ENCODE measurements at places on chromosomes 4 and X. TPM values are rescaled to one million over a fixed set of nuclear protein-coding genes. Genes with fewer than 3 reads are reported as not detected.

DNA sequence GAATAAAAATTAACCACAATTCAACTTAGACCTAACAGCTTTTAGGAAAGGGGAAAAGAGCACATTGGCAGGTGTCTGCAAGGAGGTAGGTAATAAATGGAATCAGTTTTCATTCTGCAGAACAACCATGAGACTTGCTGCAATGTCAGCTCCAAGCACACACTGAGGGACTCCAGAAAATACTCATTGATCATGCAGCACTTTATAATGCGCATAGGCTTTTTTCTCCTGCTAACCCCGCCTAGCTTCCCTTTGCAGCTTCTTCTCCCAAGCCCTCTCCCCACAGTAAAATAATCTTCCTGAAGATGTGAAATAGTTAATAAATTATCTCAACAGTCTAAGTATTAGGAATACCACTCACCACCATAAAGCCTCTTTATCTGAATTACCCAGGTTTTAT, 36.9 kb downstream of the ANKRD17 start:
- H3K4me3 ChIP-seq = no peak overlapping the region
- H3K27me3 ChIP-seq = no peaks in the 10 kb centered on the region
- no peaks in the 10 kb centered on the region for H3K36me3 ChIP-seq
- no peaks in the 10 kb centered on the region for H3K4me1 ChIP-seq
- DNase-seq = peak; percentile 43

- H3K27me3 ChIP-seq = no peaks in the 10 kb centered on the region
- H3K4me1 ChIP-seq = peaks cover 76% of the 10 kb centered on the region
- no peak for DNase-seq
- H3K36me3 ChIP-seq = peaks cover 71% of the 10 kb centered on the region
These were observed 1.7 kb downstream of the CTBP1 start for GRCh38 chr4:1246901-1247863.

DNA sequence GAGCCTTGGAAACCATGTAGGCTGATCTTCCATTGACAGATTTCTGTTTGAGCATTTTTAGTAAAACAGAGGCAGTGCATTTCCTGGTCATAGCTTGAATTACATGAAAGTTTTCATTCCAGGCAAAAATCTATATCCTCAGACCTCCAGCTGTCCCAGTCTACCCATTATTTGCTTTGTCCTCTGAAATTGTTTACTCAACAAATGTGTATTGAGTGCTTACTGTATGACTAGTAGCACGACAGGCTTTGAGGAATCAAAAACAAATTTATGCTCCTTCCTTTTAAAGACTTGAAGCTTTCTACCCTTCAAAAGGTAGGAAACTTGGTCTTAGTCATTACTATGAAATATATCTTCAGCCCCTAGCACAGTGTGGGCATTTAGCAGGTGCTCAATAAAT, 307.9 kb upstream of the IGFBP7 start:
- H3K27me3 ChIP-seq = no peaks in the 10 kb centered on the region
- no peaks in the 10 kb centered on the region for H3K36me3 ChIP-seq
- no peak overlapping the region for H3K27ac ChIP-seq
- H3K4me1 ChIP-seq = no peaks in the 10 kb centered on the region
- DNase-seq = no peak

DNA sequence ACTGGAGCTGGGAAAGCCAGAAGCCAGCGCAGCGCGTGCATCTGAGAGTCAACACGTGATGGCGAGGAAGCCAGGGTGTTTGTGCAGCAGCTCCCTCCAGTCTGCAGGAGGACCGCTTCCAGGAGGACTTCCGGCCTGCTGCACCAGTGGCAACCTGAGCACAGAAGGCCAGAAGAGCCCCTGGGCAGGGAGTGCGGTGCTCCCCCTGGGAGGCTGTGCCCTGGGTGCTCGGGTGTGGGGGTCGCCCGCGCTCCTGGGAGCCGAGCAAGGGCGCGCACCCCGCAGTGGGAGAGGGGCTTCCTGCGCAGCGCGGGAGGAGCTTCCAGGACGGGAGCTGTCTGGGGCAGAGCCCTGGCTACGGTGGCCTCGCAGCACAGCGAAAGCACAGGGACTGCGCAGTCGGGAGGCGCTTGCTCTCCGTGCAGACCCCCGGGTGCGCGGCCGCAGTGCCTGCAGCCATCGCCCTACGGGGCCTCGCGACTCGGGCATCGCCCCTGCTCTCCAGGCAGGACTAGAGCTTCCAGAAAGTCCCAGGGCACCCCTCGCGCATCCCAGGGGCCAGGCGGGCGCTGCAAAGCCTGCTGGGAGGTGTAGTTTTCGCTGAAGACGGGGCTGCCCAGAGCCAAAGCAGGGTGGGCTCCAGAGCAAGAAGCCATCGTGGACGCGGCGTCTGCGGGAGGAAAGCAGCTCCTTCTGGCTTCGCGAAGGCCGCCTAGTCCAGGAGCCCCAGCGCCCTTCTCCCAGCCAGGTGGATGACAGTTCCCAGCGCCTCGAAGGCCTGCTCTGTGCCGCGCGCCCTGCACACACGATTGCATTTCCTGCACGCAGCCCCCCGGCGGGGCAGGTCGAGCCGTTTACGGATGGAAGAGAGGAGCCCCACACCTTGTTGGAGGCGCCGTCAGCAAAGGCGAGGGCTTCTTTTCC, 24.1 kb upstream of the WFS1 start:
- H3K4me1 ChIP-seq = peaks cover 15% of the 10 kb centered on the region
- H3K27ac ChIP-seq = peak overlapping the region; percentile 69
- DNase-seq = no peak
- peaks cover 8% of the 10 kb centered on the region for H3K27me3 ChIP-seq
- H3K4me3 ChIP-seq = peak overlapping the region; percentile 60
- H3K36me3 ChIP-seq = no peaks in the 10 kb centered on the region

DNA sequence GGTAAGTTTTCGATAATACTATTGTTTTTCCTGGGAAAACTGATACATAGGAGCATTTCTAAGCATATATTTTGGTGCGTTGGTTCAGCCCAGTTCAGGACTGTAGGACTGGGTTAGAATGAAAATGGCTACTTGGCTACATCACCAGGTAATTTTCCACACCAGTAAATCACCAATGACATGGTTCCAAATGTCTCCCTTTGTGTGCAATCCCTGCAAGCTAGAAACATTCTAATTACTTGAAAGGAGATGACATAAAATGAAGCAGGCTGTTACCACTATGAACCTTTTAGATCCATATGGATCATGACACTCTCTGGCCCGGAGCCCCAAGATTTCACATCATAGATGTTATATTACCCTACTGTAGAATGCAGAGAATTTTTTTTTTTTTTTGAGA, 577.4 kb upstream of the FTHL17 start:
- no peak for DNase-seq
- no peak overlapping the region for H3K4me3 ChIP-seq
- peaks cover 2% of the 10 kb centered on the region for H3K27me3 ChIP-seq
- no peaks in the 10 kb centered on the region for H3K36me3 ChIP-seq
- no peak overlapping the region for H3K27ac ChIP-seq
- H3K4me1 ChIP-seq = no peaks in the 10 kb centered on the region

GRCh38 chrX:84710611-84711010, 208.4 kb upstream of the HDX start:
- H3K4me1 ChIP-seq = no peaks in the 10 kb centered on the region
- H3K27me3 ChIP-seq = no peaks in the 10 kb centered on the region
- no peak overlapping the region for H3K27ac ChIP-seq
- no peak overlapping the region for H3K4me3 ChIP-seq
- H3K36me3 ChIP-seq = no peaks in the 10 kb centered on the region

DNA sequence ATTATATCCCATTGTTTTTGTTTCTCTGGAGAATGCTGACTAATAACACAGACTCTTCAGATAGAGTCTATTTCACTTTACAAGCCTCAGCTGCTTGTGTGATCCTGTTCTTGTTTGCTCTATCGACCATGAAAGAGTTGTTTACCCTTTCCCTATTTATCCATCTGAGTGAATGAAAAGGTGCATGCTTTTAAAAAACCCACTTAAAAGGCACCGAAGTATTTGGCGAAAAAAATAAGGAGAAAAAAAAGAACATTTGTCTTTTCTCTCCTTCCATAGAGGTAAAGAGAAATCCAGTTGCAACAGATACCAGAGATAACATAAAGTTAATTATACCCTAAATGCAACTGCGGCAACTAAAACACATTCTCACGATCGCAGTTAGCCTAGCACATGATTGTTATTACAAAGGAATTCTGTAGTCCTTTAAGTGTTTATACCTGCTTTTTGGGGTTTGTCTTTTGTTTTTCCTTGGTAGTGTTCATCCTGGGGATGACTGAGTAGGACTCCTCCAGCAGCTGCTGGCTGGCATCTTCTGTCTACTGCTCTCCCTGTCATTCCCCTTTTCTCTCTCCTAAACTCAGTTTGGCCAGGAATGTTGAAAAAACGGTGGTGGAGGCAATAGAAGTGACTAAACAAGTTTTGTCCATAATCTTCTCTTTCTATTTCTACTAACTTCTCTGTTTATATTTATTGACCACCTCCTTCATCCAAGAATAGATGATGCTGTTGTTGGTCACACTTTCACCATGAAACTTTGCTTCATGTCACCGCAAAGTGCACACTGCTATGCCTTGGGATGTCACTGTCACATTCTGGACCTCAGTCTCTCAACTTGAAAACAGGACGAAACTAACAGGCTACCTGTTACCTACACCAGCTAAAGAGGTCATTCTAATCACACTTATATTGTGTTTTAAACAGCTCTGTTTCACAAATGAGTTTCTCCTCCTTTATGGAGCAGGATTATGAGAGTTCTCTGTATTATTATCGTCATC, 41.9 kb upstream of the FRAS1 start:
- H3K27me3 ChIP-seq = no peaks in the 10 kb centered on the region
- no peak overlapping the region for H3K4me3 ChIP-seq
- DNase-seq = no peak
- H3K36me3 ChIP-seq = no peaks in the 10 kb centered on the region
- H3K27ac ChIP-seq = no peak overlapping the region

GRCh38 chr4:111923786-111924185, 221.5 kb upstream of the FAM241A start:
- no peak overlapping the region for H3K27ac ChIP-seq
- no peak for DNase-seq
- H3K4me3 ChIP-seq = no peak overlapping the region
- H3K36me3 ChIP-seq = no peaks in the 10 kb centered on the region
- H3K27me3 ChIP-seq = no peaks in the 10 kb centered on the region

GRCh38 chr4:158826882-158827281, 58.1 kb downstream of the FNIP2 start:
- DNase-seq = no peak
- peaks cover 4% of the 10 kb centered on the region for H3K4me1 ChIP-seq
- no peak overlapping the region for H3K27ac ChIP-seq
- H3K36me3 ChIP-seq = no peaks in the 10 kb centered on the region
- H3K27me3 ChIP-seq = no peaks in the 10 kb centered on the region
- H3K4me3 ChIP-seq = no peak overlapping the region

- peaks cover 52% of the 10 kb centered on the region for H3K27me3 ChIP-seq
- peak overlapping the region; percentile 58 for H3K4me3 ChIP-seq
- peaks cover 16% of the 10 kb centered on the region for H3K4me1 ChIP-seq
- no peaks in the 10 kb centered on the region for H3K36me3 ChIP-seq
These were observed 1.9 kb downstream of the NPNT start for GRCh38 chr4:105896984-105897775.

GRCh38 chr4:90792696-90793095, 665.5 kb downstream of the CCSER1 start:
- H3K27me3 ChIP-seq = no peaks in the 10 kb centered on the region
- no peak for DNase-seq
- no peaks in the 10 kb centered on the region for H3K36me3 ChIP-seq
- no peak overlapping the region for H3K27ac ChIP-seq

GRCh38 chrX:123797543-123798447, 62.1 kb upstream of the XIAP start:
- H3K27me3 ChIP-seq = no peaks in the 10 kb centered on the region
- no peak for DNase-seq
- no peaks in the 10 kb centered on the region for H3K4me1 ChIP-seq
- no peaks in the 10 kb centered on the region for H3K36me3 ChIP-seq

TXK gene
- 1.7 TPM for polyA plus RNA-seq

SPOCK3 gene
- 97.4 TPM for polyA plus RNA-seq

PRRG3 gene
- 16.0 TPM for polyA plus RNA-seq
